ENCODE measurements at places on chromosomes 16 and 17. TPM values are rescaled to one million over a fixed set of nuclear protein-coding genes. Genes with fewer than 3 reads are reported as not detected.

Gene GALR2
- total RNA-seq, result not detected

Gene RPL19
- 4,258 TPM for total RNA-seq

Gene GAST
- not detected for total RNA-seq

Gene ZC3H18
- total RNA-seq, result 9.2 TPM

Gene CACNA1G
- 5.9 TPM for total RNA-seq

Gene SPATA22
- total RNA-seq, result 0.40 TPM

Gene RNF157
- 5.5 TPM for total RNA-seq

Gene MRPL45
- 45.3 TPM for total RNA-seq

Gene WNT9B
- total RNA-seq, result 0.04 TPM

Gene EVI2B
- 0.66 TPM for total RNA-seq

Gene CES4A
- 2.4 TPM for total RNA-seq

Gene CTRB2
- not detected for total RNA-seq

Gene CCT6B
- 2.4 TPM for total RNA-seq

Gene GGT6
- 0.04 TPM for total RNA-seq

Gene TEFM
- 16.4 TPM for total RNA-seq

Gene C17orf67
- 1.3 TPM for total RNA-seq

Gene MAF
- 31.3 TPM for total RNA-seq

Gene CD79B
- 3.8 TPM for total RNA-seq

Gene C16orf54
- total RNA-seq, result 0.18 TPM

Gene CDC6
- 8.2 TPM for total RNA-seq

Gene DHX38
- 47.3 TPM for total RNA-seq

Gene ZP2
- total RNA-seq, result 0.09 TPM

Gene CD19
- 0.13 TPM for total RNA-seq

Gene NKD1
- total RNA-seq, result 4.2 TPM
